Nasal cavity respiratory epithelium epithelial cell of viscerocranial mucosa (primary cell): ENCODE measurements at places on chromosomes 13 and 19. TPM values are rescaled to one million over a fixed set of nuclear protein-coding genes. Genes with fewer than 3 reads are reported as not detected.

Gene RFPL4A
- not detected in 2 replicates for total RNA-seq

Gene INSR
- 6.5 and 29.2 TPM in 2 replicates for total RNA-seq

Gene TMEM255B
- total RNA-seq: 1.00 and 3.4 TPM in 2 replicates

Gene CGB3
- not detected in 2 replicates for total RNA-seq

Gene CCL25
- not detected in 2 replicates for total RNA-seq

Gene YIF1B
- total RNA-seq: 35.7 and 45.5 TPM in 2 replicates

Gene TTYH1
- not detected in 2 replicates for total RNA-seq

Gene ZNF606
- total RNA-seq: 7.2 and 15.1 TPM in 2 replicates

Gene TYROBP
- total RNA-seq: not detected in 2 replicates

Gene C2CD4C
- 0.21 and 0.34 TPM in 2 replicates for total RNA-seq

Gene PSG1
- total RNA-seq: not detected in 2 replicates

Gene PDE4A
- total RNA-seq: 0.34 and 1.9 TPM in 2 replicates

Gene RASAL3
- total RNA-seq: not detected in 2 replicates

Gene KLK8
- total RNA-seq: 27.8 and 86.5 TPM in 2 replicates

Gene ACER1
- total RNA-seq: not detected in 2 replicates

Gene KIR2DL4
- not detected in 2 replicates for total RNA-seq

Gene PHF11
- total RNA-seq: 9.6 and 13.7 TPM in 2 replicates

Gene ZNF222
- 8.0 and 14.4 TPM in 2 replicates for total RNA-seq

Gene APOC4
- not detected in 2 replicates for total RNA-seq

Gene NLRP5
- not detected in 2 replicates for total RNA-seq

Gene RDH8
- not detected in 2 replicates for total RNA-seq

Gene CFAP97D2
- total RNA-seq: not detected in 2 replicates

Gene FUT3
- total RNA-seq: 14.2 and 18.5 TPM in 2 replicates

Gene LRRC63
- total RNA-seq: not detected in 2 replicates
